ENCODE measurements at places on chromosomes 2 and 18. TPM values are rescaled to one million over a fixed set of nuclear protein-coding genes. Genes with fewer than 3 reads are reported as not detected.

CGREF1 gene
- total RNA-seq, result 3.2 TPM

GALNT3 gene
- 36.7 TPM for total RNA-seq

GRCh38 chr18:12121175-12122042, 27.8 kb downstream of the ANKRD62 start:
- no peak for DNase-seq
- no peaks in the 10 kb centered on the region for H3K27me3 ChIP-seq
- no peak overlapping the region for H3K4me3 ChIP-seq

- H3K27me3 ChIP-seq, result no peaks in the 10 kb centered on the region
- no peaks in the 10 kb centered on the region for H3K36me3 ChIP-seq
- no peak overlapping the region for H3K27ac ChIP-seq
- no peak overlapping the region for H3K4me3 ChIP-seq
- H3K4me1 ChIP-seq, result no peaks in the 10 kb centered on the region
Observed at GRCh38 chr2:100940766-100941645, 61.1 kb upstream of the RPL31 start.

GRCh38 chr2:44804406-44805265, 136.9 kb upstream of the SIX3 start:
- H3K27ac ChIP-seq, result no peak overlapping the region
- no peak overlapping the region for H3K4me3 ChIP-seq
- no peak for DNase-seq
- H3K36me3 ChIP-seq, result no peaks in the 10 kb centered on the region
- H3K4me1 ChIP-seq, result no peaks in the 10 kb centered on the region

GRCh38 chr2:128308889-128309279, 9.8 kb downstream of the HS6ST1 start:
- H3K36me3 ChIP-seq, result no peaks in the 10 kb centered on the region
- H3K4me3 ChIP-seq, result no peak overlapping the region
- no peaks in the 10 kb centered on the region for H3K27me3 ChIP-seq
- peaks cover 54% of the 10 kb centered on the region for H3K4me1 ChIP-seq

DNA sequence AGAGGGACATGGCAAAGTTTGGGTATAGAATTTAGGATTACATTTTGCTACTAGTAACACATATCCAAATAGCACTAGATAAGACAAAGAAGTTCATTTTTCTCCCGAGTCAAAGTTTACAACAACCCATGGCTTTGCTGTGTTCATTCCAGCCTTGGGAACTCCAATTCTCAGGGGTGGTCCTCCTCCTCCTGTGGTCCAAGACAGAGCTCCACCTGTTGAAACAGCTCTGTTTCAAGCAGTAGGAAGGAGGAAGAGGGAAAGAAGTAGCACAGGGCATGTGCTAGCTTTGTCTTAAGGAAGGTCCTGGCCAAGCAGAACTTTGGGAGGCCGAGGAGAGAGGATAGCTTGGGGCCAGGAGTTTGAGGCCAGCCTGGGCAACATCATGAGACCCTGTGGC, 113.8 kb upstream of the SIX2 start:
- no peak for DNase-seq
- H3K4me3 ChIP-seq, result no peak overlapping the region
- H3K36me3 ChIP-seq, result no peaks in the 10 kb centered on the region
- no peaks in the 10 kb centered on the region for H3K4me1 ChIP-seq
- no peak overlapping the region for H3K27ac ChIP-seq

GRCh38 chr2:11872948-11873269, 126.5 kb downstream of the LPIN1 start:
- DNase-seq, result no peak
- no peak overlapping the region for H3K4me3 ChIP-seq
- no peaks in the 10 kb centered on the region for H3K27me3 ChIP-seq
- H3K27ac ChIP-seq, result no peak overlapping the region

Data from breast epithelium (tissue), 4 donors.